Hematopoietic multipotent progenitor cell treated with erythropoietin and hydrocortisone succinate and interleukin-3 and kit ligand, for 8 days (in vitro differentiated cells): ENCODE measurements at places on chromosomes 3 and 15.

- no peak for DNase-seq
Measured at GRCh38 chr3:42140665-42141203, 49.6 kb downstream of the TRAK1 start.

GRCh38 chr3:193779933-193780332 is 186.9 kb downstream of the OPA1 start:
- DNase-seq, result no peak

GRCh38 chr15:83053151-83053550 is 13.9 kb downstream of the BTBD1 start:
- DNase-seq, result no peak

GRCh38 chr3:188667926-188668325 is 503.8 kb upstream of the TPRG1 start:
- no peak for DNase-seq
